ENCODE measurements at places on chromosomes 16 and 17.

- DNase-seq, result no peak
Measured at GRCh38 chr16:1374418-1375297, 22.9 kb downstream of the GNPTG start.

- DNase-seq, result no peak
Measured at GRCh38 chr16:2121853-2122252, 13.8 kb downstream of the PKD1 start.

- DNase-seq, result no peak
Measured at GRCh38 chr16:85209526-85210121, 97.4 kb upstream of the CIBAR2 start.

GRCh38 chr16:5633845-5634440 lies 536.3 kb upstream of the EEF2KMT start:
- DNase-seq, result peak; percentile 27

DNA sequence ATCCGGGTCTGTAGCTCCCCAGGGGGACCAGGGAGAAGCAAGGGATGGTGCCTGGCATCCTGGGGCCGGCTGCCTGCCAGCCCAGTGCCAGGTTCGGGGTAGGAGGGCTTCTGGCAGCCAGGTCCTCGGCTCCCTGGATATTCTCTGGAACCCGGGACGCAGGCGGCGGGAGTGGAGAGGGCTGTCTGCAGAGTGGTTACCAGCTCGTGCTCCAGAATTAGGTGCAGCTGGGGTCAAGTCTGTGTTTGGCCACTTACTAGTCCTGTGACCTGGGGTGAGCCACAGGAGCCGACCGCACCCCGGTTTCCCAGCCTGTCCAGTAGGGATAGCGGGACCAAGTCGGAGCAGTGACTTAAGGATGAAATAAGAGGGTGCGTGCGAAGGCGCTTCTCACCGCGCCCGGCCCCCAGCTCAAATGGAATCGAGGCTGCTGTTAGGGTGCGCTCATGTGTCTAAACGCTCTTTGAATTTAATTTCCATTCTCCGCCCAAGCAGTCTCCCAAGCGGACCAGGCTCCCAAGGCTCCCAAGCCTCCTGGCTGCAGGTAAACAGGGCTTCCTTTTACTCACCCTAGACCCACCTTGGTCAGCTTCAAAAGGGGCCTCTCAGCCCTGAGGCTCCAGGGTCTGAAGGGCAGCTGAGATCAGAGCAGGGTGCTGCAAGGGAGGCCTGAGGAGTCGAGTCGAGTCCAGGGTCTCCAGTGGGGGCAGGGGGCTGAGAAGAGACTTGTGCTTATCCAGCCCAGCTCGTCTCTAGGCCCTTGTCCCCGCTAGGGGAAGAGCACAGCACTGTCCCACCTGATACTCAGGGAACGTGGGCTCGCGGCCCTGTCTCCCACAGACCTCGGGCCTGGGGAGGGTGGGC lies 28.3 kb upstream of the ZNF469 start:
- no peak for DNase-seq
